ENCODE measurements at places on chromosomes 3 and 15.
A peak's percentile ranks its signal among the peaks of the same experiment; 100 is the strongest.

DNA sequence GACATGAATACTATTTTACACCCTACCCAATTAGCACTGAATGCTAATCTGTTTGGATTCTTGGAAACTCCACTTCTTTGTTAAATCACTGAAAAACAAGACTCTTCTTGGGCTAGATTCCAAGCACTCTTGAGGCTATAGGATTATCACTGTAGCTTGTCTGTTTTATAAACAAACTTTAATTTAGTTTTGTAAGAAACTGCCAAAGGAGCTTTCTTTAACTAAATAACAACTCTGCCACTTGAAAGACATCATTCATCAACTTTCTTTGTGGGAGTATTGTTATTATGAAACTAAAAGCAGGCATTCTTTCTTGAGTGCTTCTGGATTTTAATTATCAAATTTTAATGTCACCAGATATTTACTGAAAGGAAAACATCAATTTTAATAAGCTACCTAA, 24.1 kb downstream of the CBLB start:
- no peak for DNase-seq

- peak; percentile 14 for DNase-seq
Observed at GRCh38 chr3:152159328-152159727, 109.4 kb upstream of the MBNL1 start.

DNA sequence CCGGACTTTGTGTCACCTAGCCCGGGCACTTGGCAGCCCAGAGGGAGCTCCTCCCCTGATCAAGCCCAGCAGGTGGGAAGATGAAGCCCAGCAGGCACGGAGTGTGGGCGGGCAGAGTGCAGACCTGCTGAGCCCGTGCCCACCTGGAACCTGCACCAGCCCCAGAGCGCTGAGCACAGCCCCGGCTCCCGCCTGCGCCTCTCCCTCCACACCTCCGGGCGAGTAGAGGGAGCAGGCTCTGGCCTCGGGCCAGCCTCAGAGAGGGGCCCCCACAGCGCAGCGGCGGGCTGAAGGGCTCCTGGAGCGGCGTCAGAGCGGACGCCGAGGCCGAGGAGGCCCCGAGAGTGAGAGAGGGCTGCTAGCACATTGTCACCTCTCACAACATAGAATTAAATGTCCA, 257.7 kb downstream of the VGLL3 start:
- DNase-seq: no peak

DNA sequence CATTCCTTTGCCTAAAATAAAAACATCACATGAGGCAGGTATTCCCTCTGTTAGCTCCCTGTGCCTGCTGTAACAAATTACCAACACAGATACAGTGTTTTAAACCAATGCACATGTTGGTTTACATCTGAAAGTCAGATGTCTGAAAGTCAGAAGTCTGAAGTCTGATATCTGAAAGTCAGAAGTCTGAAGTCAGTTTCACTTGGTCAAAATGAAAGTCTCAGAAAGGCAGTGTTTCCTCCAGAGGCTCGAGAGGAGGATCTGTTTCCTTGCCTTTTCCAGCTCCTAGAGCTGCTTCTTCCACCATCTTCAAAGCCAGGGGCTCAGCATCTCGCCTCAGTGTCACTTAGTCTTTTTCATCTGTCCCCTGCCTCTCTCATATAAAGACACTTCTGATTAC, 22.0 kb downstream of the SST start:
- DNase-seq: no peak

DNA sequence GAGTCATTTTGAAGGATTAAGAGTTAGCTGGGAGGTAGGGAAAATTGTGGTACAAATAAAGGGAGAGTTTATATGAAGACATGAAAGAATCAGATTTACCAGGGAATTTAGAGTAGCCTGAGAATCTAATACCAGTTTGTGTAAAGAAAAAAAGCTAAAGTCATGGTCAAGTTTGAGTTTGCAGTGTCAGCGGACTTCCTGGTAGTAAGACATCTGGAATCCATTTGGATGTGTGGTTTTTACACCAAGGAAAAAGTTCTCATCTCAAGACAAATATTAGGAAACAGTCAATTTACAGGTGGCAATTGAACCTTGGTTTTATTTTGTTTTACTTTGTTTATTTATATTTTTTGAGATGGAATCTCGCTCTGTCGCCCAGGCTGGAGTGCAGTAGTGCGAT, 1.5 kb upstream of the P2RY12 start:
- DNase-seq: no peak

- DNase-seq: no peak
Observed at GRCh38 chr15:55710286-55710685, 32.7 kb downstream of the PRTG start.

GRCh38 chr3:96814651-96815567, 515 bp downstream of the EPHA6 start:
- DNase-seq: no peak

DNA sequence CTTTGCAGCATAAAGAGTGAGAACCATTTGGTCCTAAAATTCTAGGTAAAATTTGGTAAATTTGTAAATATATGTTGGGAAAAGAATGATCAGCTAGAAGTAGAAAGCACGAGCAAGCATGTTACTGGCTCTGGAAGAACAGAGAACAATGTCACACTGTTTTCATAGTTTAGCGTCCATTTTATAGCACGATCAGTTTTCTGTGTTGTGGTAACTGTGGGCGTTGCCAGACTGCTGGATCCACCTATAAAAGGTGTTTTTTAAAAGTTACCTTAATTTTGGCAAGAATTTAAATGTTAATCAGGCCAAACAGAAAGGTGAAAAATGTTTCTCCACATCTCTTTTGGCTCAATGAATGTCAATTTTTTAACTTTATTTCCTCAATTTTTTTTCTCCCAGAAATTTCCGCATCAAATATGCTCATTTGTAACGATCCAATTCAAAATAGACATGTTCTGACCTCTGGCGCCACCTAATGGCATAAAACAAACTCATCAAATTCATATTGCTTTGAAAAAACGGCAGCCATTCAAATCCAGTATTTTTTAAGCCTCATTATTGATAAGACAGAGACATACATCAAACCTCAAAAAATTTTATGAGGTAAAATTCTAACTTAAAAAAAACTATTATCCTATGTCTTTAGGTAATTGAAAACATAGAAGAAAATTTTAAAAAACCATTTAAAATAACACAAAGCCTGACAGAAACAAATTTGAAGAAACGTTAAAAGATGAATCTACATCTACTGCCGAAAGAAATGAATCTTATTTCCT, 5.5 kb upstream of the GP5 start:
- DNase-seq: peak; percentile 75

Data from inflammatory macrophage treated with lipopolysaccharide for 1 hour (primary cell).